ENCODE measurements at places on chromosomes 6 and 20. TPM values are rescaled to one million over a fixed set of nuclear protein-coding genes. Genes with fewer than 3 reads are reported as not detected.

DNA sequence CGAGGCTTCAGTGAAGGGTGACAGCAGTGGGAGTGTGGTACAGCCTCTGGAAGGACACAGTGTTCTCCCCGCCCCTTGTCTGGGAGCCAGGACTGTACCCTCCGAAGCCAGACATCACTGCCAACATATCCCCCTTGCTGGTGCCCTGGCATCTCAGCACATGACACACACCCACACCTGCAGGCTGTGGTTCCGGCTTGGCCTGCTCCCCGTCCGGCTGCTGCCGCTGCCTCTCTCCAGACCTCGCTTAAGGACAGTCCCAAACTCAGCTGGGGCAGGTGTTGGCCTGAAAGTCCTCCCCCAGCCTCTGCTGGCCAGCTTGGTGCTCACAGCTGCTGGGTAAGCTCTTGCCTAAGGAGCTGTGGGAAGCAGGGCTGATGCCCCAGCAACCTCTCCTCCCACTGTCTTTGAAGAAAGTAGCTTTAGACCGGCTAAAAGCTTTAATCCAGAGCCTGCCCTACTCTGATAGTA lies 7.0 kb downstream of the EMILIN3 start:
- no peaks in the 10 kb centered on the region for H3K27me3 ChIP-seq
- H3K36me3 ChIP-seq: no peaks in the 10 kb centered on the region
- no peaks in the 10 kb centered on the region for H3K4me1 ChIP-seq
- no peak overlapping the region for H3K27ac ChIP-seq

The RWDD2A gene
- total RNA-seq: 2.0 TPM

GRCh38 chr20:13708234-13708633 lies 69.5 kb upstream of the TASP1 start:
- DNase-seq: no peak
- H3K4me1 ChIP-seq: no peaks in the 10 kb centered on the region
- no peaks in the 10 kb centered on the region for H3K36me3 ChIP-seq
- no peaks in the 10 kb centered on the region for H3K27me3 ChIP-seq

The MCM3 gene
- total RNA-seq: 102 TPM

- H3K4me3 ChIP-seq: no peak overlapping the region
- H3K27ac ChIP-seq: no peak overlapping the region
- H3K27me3 ChIP-seq: no peaks in the 10 kb centered on the region
- DNase-seq: no peak
- no peaks in the 10 kb centered on the region for H3K36me3 ChIP-seq
These were observed 26.6 kb downstream of the PRKN start for GRCh38 chr6:162700966-162701365.

GRCh38 chr20:15091421-15092037 lies 754.1 kb upstream of the FLRT3 start:
- no peaks in the 10 kb centered on the region for H3K4me1 ChIP-seq
- DNase-seq: no peak
- no peak overlapping the region for H3K4me3 ChIP-seq
- H3K36me3 ChIP-seq: no peaks in the 10 kb centered on the region
- H3K27me3 ChIP-seq: no peaks in the 10 kb centered on the region

- no peaks in the 10 kb centered on the region for H3K27me3 ChIP-seq
- H3K27ac ChIP-seq: no peak overlapping the region
- no peaks in the 10 kb centered on the region for H3K4me1 ChIP-seq
These were observed 164.1 kb downstream of the FRK start for GRCh38 chr6:115896538-115897129.

GRCh38 chr6:143701349-143702234 lies 23.8 kb downstream of the PHACTR2 start:
- H3K36me3 ChIP-seq: no peaks in the 10 kb centered on the region
- H3K27me3 ChIP-seq: no peaks in the 10 kb centered on the region
- H3K27ac ChIP-seq: no peak overlapping the region
- no peak overlapping the region for H3K4me3 ChIP-seq
- H3K4me1 ChIP-seq: no peaks in the 10 kb centered on the region
- no peak for DNase-seq
